ENCODE measurements at places on chromosomes 7 and 10.

GRCh38 chr10:68261132-68261856, 29.4 kb upstream of the ATOH7 start:
- DNase-seq, result no peak

GRCh38 chr7:136914016-136914415, 45.6 kb downstream of the CHRM2 start:
- no peak for DNase-seq

- DNase-seq, result no peak
Measured at GRCh38 chr7:126574276-126575250, 678.2 kb downstream of the GRM8 start.

GRCh38 chr10:53536322-53536721, 763.7 kb upstream of the MBL2 start:
- no peak for DNase-seq

- no peak for DNase-seq
Measured at GRCh38 chr10:27390681-27391080, 113.4 kb upstream of the RAB18 start.

Data from activated CD4-positive, alpha-beta T cell treated with anti-CD3 and anti-CD28 coated beads for 24 hours (primary cell).